ENCODE measurements at places on chromosomes 1 and 21.

DNA sequence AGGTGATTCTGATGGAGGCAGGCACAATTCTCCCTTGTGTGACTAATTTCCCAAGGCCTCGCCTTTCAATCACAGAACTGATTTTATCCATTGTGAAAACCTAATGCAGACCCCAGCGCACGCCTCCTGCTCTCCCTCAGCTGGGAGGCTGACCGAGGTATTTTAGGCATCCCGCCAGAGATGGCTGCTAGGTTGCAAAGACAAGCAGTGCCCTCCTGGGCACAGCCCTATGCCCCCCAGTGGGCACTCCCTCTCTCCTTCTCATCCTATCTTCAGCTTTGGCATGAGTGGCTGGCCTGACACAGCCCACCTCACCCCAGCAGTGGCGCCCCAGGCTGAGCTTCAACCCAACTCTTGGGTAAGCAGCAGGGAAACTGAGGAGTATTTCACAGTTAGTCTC lies 24.2 kb upstream of the ZNF648 start:
- DNase-seq, result no peak

- no peak for DNase-seq
Observed at GRCh38 chr1:35884934-35885333, 1.9 kb downstream of the AGO1 start.

DNA sequence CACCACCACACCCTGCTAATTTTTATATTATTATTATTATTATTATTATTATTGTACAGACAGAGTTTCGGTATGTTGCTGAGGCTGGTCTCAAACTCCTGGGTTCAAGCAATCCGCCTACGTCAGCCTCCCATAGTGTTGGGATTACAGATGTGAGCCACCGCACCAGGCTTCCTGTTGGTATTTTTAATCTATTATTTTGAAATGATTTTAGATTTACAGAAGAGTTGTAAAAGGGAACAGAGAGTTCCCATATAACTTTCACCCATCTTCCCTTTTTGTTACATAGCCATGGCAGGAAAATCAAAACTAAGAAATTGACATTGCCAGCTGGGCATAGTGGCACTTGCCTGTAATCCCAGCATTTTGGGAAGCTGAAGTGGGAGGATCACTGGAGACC lies 42.9 kb upstream of the CITED4 start:
- DNase-seq, result no peak

- no peak for DNase-seq
Observed at GRCh38 chr1:161162806-161163205, 3.4 kb upstream of the PPOX start.

GRCh38 chr1:177385760-177386698 lies 215.3 kb downstream of the BRINP2 start:
- no peak for DNase-seq

DNA sequence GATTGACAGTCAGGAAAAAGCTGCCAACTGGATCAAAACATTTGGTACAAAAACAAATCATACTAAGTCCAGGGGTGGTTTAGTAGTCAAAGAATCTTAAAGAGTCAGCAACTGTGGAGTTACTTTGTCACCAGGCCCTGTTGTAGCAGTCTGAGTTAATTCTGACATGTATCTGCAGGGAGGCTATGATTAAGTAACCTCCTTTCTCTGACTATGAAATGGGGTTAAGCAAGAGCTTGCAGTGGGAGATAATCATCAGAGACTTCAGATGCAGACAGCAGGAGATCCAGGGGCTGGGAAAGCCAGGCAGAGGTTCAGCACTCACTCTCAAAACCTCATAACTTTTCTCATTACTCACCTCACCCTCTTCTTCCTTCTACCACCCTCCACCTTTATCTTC lies 99.2 kb upstream of the BTG3 start:
- no peak for DNase-seq

GRCh38 chr1:48248356-48248755 lies 25.8 kb downstream of the SLC5A9 start:
- DNase-seq, result no peak

- no peak for DNase-seq
Observed at GRCh38 chr1:155035936-155036335, 2.3 kb downstream of the DCST1 start.

All from stimulated activated CD8-positive, alpha-beta memory T cell treated with anti-CD3 and anti-CD28 coated beads, Interleukin-7, amount 100 ng/mL, for 1 hour (primary cell).